ENCODE measurements at places on chromosomes 13 and 19.

- DNase-seq = no peak
Measured at GRCh38 chr13:23146811-23147625, 33.8 kb upstream of the SGCG start.

DNA sequence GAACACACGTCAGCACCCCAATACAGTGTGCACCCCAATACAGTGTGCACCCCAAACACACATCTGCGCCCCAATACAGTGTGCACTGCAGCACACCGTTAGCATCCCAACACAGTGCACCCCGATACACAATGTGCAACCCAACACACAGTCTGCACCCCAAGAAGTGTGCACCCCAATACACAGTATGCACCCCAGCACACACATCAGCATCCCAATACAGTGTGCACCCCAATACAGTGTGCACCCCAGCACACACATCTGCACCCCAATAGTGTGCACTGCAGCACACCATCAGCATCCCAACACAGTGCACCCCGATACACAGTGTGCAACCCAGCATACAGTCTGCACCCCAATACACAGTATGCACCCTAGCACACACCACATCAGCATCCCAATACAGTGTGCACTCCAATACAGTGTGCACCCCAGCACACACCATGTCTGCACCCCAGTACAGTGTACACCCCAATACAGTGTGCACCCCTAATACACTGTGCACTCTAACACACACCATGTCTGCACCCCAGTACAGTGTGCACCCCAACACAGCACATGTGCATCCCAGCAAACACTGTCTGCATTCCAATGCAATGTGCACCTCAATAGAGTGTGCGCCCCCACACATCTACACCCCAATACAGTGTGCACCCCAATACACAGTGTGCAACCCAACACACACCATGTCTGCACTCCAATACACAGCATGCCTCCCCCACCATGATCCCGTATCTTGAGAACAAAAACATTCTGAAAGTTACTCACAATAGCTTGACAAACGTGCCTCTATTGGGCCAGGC is 855 bp upstream of the CARS2 start:
- no peak for DNase-seq

DNA sequence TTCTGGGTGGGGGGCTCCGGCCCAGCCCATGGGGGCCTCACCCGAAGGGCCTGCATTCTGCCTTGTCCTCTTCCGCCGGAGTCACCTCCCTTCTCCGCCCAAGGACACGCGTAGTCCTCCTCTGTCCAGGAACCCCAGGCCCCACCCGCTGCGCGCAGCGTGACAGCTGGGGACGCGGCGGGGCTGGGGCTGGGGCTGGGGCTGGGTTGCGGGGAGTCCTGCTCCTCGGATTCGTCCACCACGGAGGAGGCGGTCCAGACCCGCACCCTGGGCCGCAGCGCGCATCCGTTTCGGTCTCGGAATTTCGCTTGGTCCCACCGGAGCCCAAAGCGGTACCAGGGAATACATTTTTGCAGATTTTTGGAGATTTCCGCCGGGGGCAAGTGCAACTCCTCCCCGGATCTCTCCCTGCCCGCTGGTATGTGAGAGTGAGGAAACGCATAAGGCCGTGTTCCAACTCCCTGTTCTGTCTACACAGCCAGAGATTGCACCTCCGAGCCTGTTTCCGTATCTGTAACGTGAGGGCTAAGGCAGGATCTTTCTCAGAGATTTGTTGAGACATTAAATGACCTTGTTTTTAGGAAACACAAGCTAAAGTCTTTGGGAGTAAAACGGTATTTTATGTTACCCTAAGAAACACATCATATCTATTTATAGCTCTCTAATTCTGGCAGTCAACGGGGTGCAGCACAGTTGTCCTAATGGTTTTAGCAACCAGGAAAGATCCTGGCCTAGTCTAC is at the start of gene COX7A1:
COX7A1 (minus strand) TSS at position 96 of the 740 bp plus-strand sequence; CDS start at position 56, 40 bp downstream.
- DNase-seq = no peak

DNA sequence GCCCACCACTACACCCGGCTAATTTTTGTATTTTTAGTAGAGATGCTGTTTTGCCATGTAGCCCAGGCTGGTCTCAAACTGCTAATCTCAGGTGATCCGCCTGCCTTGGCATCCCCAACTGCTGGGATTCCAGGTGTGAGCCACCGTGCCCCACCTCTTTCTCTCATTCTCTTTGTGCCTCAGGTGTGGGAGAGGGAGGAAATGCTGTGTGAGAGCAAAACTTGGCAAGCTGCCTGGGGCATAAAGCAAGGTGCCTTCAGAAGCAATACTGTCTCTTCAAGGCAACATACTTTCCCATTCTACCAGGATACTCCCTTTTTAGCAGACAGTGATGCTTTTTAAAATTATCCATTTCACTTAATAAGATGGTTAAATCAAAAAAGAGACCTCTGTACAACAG is 53.2 kb upstream of the RFC3 start:
- DNase-seq = no peak

DNA sequence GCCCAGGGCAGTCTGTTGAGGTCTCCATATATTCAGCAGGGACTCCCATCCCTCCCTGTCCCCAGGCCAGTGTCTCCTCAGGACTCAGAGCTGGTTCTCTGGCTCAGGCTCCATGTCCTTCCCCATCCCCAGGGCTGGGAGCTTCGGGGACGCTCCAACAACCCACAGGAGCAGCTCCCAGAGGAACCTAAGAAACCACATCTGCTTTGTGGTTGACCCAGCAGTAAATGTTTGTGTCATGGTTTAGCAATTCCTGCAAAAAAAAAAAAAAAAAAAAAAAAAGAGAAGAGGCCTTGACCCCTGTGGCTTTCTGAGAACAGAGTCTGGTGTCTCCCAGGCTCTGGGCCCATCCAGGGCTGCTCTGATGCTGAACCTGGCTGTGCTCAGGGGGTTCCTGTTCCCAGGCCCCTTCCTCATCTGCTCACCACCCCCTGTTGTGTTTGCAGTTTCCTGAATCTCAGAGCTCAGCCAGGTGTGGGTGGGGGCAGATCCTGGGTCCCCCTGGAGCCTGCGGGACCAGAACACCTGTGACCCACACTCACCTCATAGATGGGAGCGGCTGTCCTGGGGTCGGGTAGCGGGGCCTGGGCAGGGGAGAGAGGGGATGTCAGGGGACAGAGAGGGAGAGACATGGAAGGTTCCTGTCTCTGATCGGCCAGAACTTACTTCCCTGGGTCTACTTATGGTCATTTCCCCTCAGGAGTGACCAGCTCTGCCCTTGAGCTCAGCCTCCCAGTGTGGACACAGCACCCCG is 25.2 kb upstream of the CEACAM1 start:
- DNase-seq = no peak

DNA sequence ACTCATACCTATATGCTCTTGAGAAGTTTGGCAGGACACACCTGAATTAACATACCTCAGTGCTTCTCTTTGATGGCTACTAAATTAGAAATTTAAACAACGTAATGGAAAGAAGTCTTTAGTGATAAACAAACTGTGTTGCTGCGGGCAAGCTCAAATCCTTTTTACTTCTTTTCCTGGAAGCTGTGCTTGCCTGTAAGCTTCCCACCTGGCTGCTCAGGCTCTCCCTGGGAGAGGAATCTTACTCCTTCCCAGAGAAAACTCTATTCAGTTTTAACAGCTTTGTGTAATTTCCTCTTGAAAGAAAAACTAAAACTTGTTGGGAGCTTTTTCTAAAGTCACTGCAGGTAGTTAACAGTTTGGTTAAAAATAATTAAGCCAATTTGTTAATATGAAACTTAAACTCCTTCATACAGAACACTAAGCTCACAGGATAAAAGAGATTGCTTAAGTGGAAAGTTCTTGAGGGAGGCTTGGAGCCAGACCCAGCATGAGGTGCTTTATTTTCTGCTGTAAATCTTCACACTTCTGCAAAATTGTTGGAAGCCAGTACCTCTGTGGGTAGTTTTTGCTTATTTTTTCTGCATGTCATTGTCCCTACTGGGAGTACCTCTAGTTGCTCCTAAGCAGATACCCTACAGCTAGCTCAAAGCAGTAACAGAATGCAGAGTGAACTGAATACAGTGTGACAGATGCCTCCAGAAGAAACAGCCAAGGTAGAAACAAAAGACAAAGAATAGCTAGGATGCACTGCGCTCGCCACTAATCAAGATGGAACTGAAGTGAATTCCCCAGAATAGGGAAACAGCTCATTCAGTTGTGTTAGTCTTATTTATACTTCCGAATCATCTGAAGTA is 1253.0 kb downstream of the PCDH17 start:
- DNase-seq = no peak

DNA sequence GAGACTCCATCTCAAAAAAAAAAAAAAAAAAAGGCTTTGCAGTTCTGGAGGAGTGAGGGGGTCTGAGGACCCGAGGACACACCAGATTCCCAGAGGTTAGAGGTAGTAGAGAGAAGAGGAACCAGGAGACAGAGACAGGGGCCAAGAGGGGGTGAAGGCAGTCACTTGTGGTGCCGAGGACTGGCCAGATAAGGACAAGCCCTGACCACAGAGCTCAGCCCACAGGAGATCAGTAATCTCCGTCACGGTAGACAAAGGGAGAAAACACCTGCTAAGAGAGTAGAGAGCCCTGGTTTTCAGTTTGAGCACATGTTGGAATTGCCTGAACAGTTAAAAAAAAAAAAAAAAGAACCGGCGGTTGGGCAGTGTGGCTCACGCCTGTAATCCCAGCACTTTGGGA is 1.7 kb upstream of the PRAM1 start:
- no peak for DNase-seq

DNA sequence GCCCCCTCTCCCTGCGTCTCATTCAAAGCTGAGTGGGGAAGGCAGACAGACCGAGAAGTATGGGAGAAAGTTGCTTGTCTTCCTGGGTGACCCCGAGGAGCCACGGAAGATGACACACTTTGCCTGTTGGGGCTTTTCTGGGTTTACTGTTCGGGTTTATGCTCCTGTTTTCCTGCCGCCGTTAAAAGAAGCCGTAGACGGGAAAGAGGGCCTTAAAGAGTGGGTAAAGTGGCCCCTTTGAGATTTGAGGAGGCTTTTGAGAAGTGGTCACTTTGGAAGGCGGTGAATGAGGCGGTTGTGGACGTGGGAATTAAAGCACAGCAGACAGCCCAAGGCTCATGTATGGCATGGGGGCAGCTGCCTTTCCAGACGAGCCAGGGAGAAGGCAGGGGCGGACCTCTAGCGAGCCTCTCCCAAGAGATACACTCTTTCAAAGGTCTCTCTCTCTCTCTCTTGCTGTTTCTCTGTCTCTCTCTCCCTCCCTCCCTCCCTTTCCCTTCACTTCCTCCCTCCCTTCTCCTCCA is 493 bp upstream of the LHFPL6 start:
- no peak for DNase-seq

- no peak for DNase-seq
Measured at GRCh38 chr13:76883236-76883635, 3.0 kb downstream of the KCTD12 start.

- DNase-seq = no peak
Measured at GRCh38 chr19:632579-633067, 714 bp downstream of the POLRMT start.

- DNase-seq = no peak
Measured at GRCh38 chr13:56015919-56016318, 1124.8 kb upstream of the PRR20A start.
